RWPE1 (cell line): ENCODE measurements at places on chromosomes 3 and 15.

- DNase-seq = no peak
These were observed 2.1 kb upstream of the RYK start for GRCh38 chr3:134252766-134253165.

DNA sequence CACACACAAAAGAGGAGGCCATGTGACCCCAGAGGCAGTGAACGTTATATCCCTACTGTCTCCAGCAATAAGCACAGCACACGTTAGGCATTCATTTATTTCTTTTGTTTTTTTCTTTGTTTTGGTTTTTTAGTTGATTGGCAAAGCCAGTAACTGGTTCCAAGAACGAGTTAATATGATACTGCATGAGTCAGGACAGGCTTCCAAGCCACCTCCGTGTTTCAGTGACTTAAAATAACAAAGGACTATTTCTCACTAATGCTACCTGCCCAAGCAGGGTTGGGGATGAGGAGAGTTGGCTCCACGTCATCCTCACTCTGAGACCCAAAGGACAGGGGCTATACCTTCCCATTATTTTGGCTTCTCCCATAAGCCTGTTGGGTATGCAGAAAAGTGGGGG is 130.5 kb downstream of the ST8SIA2 start:
- DNase-seq = no peak

- no peak for DNase-seq
These were observed 71.8 kb upstream of the GCNT3 start for GRCh38 chr15:59539799-59540198.

DNA sequence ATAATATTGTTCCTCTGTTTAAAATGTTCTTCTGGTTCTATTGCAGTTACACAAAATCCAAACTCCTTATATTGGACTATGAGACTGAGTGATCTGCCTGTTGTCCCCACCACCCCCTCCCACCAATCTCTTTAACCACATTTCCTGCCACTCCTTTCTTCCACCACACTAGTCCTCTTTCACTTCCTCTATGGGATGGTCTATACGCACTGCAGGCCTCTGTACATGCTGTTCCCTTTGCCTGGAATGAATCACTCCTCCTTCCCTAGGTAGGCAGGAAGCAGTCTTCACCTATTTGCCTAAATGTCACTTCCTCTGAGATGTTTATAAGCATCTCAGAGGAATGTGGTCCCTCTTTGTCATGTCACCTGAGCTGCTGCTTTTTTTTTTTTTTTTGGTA is 4.0 kb downstream of the MAP2K1 start:
- DNase-seq = peak; percentile 41

- DNase-seq = no peak
These were observed 72.2 kb downstream of the KLF13 start for GRCh38 chr15:31398677-31399301.

DNA sequence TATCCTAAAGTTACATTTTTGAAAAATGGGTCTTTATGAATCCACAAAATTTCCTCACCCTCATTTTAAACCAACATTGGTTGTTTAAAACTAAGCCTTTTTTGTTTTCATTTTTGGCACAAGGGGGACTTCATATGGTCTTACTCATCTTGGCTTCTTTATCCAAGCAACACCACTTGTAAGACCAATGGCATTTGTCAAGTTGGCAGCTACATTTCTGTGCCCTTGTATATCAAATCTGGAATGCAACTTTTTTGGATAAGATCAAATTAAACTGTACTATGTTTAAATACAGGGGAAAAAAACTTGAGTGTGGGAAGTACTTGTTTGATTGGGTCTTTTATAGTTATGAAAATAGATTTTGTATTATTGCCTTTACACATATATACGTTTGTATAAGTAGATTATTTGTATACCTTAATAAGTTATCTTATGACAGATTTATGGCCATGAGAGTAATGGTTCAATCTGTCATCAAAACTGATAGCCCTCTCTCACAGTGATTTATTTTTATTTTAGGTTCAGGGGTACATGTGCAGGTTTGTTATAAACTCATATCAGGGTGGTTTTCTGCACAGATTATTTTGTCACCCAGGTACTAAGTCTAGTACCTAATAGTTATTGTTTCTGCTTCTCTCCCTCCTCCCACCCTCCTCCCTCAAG is 43.4 kb downstream of the GPR160 start:
- DNase-seq = no peak

DNA sequence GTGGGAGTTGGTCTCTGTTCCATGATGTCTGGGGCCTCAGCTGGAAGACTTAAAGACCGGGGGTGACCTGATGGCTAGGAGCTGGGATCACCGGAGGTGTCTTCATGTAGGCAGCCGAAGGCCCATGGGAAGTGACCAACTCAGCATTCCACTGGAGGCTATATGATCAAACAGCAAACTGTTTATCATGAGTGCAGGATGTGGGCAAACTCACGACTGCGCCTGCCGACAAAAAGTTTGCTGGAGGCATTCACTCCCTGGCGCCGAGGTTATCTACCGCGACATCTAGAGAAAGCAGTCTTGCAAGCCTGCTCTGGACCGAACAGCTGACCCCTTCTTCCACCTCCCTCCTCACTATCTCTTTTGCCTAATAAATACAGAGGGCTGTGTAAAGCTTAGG is 62.7 kb upstream of the NR2C2 start:
- DNase-seq = no peak

- peak; percentile 43 for DNase-seq
These were observed 311.7 kb downstream of the VPS13C start for GRCh38 chr15:61748529-61748928.

GRCh38 chr3:4816306-4816705 is 162.9 kb upstream of the BHLHE40 start:
- DNase-seq = no peak

- no peak for DNase-seq
These were observed 151.3 kb upstream of the NR2E3 start for GRCh38 chr15:71658827-71659729.

- no peak for DNase-seq
These were observed 38.4 kb downstream of the MAP2K1 start for GRCh38 chr15:66424963-66425612.

DNA sequence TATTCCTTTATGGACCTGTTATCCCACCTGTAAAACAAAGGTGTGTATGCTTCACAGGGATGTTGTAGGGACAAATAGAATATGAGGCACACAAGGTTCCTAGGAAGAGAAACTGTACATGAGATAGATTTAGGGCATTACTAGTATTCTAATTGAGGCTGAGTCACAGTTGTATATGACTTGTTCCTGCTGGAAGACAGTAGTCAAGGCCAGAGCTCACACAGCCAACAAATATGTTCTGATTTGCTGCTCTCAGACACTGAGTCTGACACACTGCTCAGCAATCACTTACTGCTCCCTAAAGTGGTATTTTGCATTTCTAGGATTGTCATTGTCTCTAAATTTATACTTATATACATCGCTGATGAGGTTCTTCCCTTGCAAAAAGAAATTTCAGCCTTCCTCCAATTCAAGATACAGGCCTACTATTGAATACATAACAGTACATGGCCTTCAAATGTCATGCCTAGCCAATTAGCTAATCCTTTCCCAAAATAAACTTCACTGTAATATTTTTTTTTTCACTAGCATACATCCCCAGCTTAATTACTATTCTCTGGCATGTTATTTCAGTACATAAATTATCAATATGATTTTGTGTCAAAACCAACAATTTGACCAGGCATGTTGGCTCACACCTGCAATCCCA is 69.8 kb downstream of the TIGIT start:
- DNase-seq = no peak

GRCh38 chr15:82072926-82073537 is 27.2 kb upstream of the MEX3B start:
- no peak for DNase-seq

DNA sequence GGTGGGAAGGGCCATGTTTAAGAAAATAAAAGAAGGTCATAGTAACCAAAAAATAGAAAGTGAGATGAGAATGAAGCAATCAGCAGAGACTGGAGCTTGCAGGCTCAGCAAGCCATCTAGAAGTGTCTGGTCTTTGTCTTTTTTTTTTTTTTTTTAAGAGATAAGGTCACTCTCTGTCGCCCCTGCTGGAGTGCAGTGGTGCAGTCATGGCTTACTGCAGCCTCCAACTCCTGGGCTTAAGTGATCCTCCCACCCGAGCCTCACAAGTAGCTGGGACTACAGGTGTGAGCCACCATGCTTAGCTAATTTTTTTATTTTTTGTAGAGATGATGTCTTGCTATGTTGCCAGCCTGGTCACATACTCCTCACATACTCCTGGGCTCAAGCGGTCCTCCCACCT is 36.2 kb downstream of the GXYLT2 start:
- DNase-seq = no peak

DNA sequence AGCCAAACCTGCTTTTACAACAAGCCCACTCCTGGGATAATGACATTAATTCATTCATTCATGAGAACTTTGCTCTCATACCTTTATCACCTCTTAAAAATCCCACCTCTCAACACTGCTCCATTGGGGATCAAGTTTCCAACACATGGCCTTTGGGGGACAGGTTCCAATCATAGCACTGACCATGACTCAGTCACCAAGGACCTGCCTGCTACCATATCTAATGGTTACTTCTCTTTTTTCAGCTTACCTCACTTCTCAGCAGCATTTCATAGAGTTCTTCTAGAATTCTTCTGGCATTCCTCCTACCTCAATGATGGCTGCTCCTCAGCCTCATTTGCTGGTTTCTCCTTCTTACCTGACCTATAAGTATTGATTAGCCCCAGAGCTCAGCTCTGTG is 36.9 kb upstream of the RYK start:
- DNase-seq = no peak

- DNase-seq = no peak
These were observed 40.6 kb upstream of the KCNH8 start for GRCh38 chr3:19107719-19108118.

- no peak for DNase-seq
These were observed 93.8 kb downstream of the LRIG1 start for GRCh38 chr3:66406831-66407610.

DNA sequence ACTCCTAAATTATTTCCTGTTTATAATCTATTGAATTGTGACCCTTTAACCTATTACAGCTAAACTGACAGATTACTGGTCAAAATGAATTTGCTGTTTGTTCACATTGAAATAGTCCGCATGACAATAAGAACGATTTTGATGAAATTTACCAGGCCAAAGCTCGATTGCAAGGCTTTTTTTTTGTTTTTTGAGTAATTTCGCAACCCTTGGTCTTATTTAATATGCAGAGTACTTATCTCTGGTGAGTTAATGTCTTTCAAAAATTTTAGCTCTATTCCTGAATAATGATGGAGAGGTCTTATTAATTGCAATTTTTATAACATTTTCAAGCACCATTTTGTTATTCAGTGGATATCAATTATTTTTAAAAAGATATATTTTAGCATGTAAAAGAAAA is 362.4 kb downstream of the OTOL1 start:
- DNase-seq = no peak

DNA sequence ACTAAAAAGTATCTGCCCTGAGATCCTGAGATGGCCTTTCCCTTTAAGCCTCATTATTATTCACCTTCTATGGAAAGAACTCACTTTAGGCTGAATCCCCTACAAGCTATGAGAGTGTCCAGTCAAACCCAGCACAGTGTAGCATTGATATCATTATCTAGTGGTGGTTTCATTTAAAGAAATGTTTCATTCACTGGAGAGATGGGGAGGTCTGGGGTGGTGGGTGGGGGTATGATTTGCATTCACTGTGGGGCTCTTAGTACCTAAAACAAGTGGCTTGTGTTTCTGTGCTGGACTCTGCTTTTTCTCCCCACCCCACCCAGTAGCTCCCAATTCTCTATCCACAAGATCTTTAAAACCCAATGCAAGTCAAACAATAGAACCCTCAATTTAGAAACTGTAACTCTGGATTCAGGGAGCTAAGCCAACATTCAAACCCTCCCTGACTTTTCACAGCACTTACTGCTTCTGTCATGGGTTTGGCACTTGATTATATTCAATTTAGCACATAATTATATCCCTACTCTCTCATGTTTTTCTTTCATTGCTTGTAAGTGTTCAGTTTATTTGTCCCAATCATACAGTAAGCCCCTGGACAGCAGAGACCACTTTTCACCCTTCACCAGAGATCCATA is 310.5 kb upstream of the THBS1 start:
- no peak for DNase-seq

- DNase-seq = peak; percentile 21
These were observed 752 bp downstream of the CEP63 start for GRCh38 chr3:134486577-134487041.

DNA sequence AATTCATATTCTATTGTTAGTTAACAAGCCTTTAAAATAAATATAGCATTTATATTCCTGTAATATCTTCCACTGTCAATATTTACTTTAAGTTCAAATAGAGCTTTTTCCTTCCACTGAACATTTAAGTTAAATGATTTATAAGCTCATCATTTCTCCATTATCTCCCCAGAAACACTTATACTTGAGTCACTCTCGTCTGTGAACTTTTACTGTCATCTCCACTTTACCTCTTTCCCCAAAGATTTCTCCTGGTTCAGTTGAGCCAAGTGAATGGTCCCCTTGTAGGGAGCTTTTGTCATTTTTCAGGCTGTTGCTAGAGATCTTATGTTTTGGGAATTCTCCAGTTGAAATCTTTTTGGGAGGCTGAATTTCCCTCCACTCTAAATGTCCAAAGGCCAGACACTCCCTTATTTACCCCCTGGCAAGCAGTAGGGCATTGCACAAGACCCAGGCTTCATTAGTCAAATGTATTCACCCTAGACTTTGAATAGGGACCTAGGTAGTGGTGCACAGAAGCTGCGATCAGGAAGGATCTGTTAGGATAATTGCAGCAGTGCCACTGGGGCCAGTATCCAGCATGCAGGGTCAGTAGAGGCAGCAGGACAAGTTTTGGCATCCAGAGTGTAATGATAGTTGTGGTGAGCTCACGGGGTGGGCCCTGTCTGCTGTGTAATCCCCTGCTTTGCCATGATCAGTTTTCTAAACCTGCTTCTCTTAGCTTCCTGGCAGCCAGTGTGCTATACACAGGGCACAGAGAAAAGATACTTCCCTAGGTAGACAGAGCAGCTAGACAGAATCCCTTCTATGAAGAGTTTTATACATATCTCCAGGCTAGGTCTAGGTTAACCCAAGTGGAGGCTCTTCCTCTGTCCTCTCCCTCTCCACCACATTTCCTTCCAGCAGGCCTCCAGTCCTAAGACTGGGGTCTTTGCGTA is 356.5 kb upstream of the SLCO3A1 start:
- DNase-seq = peak; percentile 10

DNA sequence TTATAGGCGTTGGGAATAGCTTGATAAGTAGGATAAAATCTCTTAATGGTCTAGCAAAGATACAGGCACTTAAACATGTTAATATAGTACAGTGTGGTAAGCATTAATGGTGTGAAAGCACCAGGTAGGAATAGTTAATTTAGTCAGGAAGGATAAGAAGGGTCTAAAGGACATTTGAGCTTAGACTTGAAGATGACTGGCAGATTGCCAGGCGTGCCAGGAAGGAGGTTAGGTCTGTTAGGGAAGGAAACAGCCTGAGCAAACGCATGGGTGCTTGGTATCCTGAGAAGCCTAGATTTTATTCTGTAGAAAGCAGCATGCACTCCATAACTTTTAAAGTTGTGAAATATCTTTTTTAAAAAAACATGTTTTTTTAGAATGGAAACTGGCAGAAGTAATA is 17.7 kb downstream of the SEC62 start:
- no peak for DNase-seq

- DNase-seq = no peak
These were observed 22.4 kb downstream of the LDHAL6B start for GRCh38 chr15:59229015-59229414.
